ENCODE measurements at places on chromosomes 3 and 15. TPM values are rescaled to one million over a fixed set of nuclear protein-coding genes. Genes with fewer than 3 reads are reported as not detected.
A peak's percentile ranks its signal among the peaks of the same experiment; 100 is the strongest.

HCN4 gene
- 0.20 TPM for polyA plus RNA-seq

ANKRD34C gene
- not detected for polyA plus RNA-seq

SCAMP5 gene
- 13.8 TPM for polyA plus RNA-seq

GRCh38 chr3:29494305-29495036 is 213.6 kb downstream of the RBMS3 start:
- no peak for DNase-seq

DNA sequence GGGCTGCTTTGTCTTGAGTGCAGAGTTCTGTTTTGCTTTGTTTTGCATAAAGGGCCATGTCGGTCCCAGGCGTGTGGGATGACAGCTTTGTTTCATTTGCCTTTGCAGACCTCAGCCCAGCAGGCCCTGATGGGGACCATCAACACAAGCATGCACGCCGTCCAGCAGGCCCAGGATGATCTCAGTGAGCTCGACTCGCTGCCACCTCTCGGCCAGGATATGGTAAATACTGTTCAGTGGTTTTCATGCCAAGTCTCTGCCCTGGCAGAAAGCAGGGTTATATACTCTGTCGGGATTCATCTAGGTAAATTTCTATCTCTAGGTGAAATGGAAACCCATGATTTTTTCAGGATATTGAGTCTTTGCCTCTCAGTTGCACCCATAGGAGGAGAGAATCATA is 343.9 kb upstream of the TPM1 start:
- no peak for DNase-seq

- DNase-seq = peak; percentile 28
Observed at GRCh38 chr3:127037418-127037841, 54.5 kb downstream of the PLXNA1 start.

- peak; percentile 68 for DNase-seq
Observed at GRCh38 chr15:27582726-27583410, 516.2 kb downstream of the OCA2 start.

GRCh38 chr3:159977295-159977694 is 11.3 kb upstream of the IL12A start:
- DNase-seq = no peak

GRCh38 chr3:89303701-89304100 is 196.3 kb downstream of the EPHA3 start:
- DNase-seq = no peak

CMTM8 gene
- polyA plus RNA-seq = 13.9 TPM

GRCh38 chr3:87575550-87575949 is 299.2 kb upstream of the POU1F1 start:
- no peak for DNase-seq

NAA50 gene
- 102 TPM for polyA plus RNA-seq

DNA sequence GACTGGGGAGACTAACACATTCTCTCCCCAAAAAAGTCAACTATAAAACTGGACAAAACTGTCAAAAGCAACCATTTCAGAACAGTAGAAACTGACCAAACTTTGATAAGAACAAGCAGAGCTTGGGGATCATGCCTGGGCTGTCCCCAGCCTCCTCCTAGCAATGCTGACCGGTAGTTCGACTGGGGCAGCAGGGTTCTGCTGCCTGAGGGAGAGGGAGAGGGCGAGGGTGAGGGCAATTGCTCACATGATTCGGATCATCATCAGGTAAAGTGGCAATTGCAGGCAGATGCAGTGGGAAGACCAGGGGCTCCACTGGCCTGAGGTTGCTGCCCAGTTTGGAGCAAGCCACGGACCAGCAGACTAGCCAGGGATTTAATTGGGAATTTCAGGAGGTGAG is 88.6 kb downstream of the OSBPL10 start:
- no peak for DNase-seq

- DNase-seq = no peak
Observed at GRCh38 chr3:143216709-143217182, 97.2 kb downstream of the CHST2 start.

DNA sequence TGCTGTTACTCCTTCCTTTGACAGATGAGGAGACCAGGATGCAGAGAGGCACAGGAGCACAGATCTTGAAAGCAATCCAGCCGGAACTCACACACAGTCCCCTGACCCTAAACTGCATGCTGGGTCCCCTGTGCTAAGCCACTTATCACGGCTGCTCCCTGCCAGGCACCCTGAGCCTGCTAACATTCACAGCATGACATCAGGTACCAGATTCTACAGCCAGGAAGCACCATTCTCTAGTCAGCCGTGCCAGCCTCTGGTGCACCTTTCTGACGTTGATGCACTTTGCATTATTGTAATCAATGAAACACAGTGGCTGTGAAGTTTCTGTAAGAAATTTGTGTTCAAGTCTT is 247.3 kb downstream of the OCA2 start:
- no peak for DNase-seq

- peak; percentile 29 for DNase-seq
Observed at GRCh38 chr3:141646760-141647561, 91.1 kb upstream of the RNF7 start.

DNA sequence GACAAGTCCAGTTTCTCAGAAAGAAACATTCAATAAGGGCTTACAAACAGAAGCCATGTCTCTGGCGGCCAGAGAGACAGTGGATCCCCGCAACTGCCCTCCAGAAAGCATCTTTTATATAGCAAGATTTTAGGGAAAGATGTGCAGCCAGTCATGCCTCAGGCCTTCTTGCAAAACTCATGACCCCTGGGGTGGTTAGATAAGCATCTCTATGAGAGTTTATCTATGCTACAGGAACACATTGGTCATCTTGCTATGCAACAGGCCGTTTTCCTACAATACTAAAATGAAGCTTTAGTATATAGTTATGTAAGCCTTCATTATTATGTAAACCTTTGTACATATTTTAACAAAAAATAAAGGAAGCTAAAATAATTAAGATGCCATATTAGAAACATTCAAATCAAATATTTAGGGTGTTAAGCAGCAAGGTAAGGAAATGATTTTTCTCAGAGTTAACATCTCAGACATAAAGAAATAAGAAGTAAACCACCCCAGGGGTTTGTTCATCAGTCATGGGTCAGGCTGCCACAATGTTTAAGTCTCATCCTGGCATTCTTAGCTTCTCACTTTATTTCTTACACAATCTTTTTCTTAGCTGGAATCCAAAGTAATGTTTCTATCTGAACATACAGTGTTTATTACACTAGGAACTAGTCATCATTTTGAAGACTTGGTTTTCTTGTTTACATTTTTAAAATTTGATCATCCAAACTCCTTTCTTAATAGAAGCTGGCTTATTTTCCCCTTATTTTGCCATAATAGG is 6.3 kb upstream of the FSIP1 start:
- DNase-seq = no peak

DNA sequence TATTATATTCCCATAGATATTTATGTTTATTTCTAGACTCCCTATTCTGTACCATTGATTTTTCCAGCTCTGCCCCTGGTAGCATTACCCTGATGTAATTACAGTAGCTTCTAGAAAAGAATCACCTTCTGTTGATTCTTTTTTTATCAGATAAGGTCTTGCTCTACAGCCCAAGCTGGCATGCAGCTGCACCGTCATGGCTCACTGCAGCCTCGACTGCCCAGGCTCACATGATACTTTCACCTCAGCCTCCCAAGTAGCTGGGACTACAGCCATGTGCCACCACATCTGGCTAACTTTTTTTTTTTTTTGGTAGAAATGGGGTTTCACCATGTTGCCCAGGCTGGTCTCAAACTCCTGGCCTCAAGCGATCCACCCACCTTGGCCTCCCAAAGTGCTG is 41.8 kb downstream of the SLC24A1 start:
- no peak for DNase-seq

GRCh38 chr15:29124581-29125381 is 144.8 kb downstream of the NSMCE3 start:
- no peak for DNase-seq

KIF9 gene
- 18.3 TPM for polyA plus RNA-seq

CHST2 gene
- 134 TPM for polyA plus RNA-seq

DNA sequence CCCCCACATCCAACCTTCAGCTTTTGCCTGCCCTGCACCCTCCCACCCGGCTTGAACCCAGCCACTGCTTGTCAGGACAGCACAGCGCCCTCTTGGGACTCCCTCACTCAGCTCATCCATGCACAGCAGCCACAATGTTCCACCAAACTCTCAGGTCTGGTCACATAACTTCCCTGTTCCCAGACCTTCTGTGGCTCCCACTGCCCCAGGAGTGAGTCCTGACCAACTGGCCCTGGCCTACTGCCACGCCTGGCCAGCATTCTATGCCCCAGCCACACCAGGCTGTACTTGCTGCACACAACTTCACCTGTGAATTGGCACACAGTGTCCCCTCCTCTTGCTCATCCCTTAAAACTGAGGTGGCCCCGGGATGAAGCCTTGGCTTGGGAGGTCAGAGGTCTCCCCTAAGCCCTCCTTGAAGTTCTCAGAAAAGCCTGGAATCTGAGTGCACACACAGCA is 21.0 kb downstream of the PLXNB1 start:
- peak; percentile 44 for DNase-seq

DNA sequence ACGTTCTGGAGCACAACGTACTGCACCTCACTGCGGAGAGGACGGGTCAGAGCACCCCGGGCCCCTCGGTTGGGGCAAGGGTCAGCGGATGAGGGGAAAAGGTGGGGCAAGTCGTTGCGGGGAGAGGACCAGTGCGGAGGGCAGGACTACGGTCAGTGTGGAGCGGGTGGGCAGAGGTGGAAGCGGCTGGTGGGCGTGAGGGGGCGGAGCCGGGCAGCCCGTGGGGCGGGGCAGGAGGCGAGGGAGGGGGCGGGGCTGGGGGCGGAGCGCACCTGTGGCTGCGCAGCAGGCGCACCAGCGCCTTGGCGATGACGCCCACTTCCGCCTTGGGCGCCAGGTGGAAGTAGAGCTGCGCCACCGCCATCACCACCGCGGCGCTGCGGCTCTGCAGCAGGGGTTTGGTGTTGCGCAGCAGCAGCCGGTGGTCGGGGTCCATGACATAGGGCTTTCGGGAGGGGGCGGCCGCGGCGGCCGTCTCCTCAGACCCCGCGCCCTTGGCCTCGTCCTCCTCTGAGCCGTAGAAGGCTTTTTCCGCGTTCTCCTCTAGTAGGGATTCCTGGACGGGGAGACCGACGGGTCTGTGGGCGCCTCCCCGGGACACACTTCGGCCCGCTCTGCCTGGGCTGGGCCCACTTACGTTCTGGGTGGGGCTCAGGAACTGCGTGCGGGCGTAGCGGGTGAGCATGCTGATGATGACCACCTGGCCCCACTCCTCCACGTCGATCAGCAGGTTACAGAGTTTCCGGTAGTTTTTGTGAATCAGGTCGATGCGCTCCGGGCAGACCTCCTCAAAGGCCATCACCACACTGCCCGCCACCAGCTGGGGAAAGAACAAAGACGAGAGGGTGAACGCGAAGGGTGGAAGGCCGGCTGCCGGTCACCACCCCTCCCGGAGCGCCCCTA is 29.2 kb downstream of the AP3B2 start:
- DNase-seq = no peak

DNA sequence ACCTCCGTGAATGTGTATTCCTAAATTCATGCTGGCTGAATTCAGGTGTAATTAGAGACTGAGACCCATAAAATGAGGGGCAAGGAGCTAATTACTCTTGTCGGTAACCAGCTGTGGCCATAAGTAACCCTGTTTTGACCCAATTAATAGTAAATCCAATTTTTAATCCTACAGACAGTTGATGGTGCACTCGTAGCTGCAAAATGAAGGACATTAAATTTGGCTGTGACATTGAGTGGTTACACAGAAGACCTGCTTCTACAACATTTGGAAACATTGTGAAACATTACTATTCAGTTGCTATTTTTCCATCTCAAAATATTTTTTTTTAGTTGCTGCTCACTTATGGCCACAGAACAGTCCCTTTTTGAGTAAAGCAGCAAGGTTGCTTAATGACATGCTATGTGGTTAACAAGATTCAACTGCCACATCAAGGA is 33.0 kb downstream of the MBNL1 start:
- no peak for DNase-seq

DNA sequence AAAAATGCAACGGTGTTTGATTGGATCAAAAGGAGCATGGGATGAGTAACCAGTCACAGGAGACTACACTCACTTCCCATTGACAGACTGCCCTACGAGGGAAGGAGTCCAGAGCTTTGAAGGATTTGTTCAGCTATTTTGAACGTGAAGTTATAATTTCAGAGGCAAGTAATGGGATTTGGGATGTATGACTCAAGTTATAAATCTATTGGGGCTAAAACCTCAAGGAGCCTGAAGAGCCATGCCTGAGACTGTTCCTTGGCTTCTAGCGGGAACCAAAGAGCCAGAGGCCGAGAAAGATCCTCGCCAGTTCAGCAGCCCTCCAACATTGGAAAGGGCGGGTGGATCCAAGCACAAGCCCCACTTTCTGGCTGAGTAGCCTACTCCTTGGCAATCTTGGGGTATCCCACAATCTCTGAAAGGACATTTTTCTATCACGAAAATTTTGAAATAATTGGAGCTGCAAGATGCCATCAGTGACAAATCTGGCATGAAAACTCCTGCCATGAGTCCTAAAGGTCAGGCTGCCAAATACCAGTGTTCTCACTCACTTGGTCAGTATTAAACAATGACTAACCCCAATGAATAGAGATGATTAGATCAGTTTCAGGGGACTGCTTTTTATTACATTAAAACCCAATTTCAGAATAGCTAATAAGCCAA is 48.6 kb upstream of the SLCO2A1 start:
- no peak for DNase-seq

- no peak for DNase-seq
Observed at GRCh38 chr15:41647262-41647661, 12.9 kb upstream of the MGA start.

GRCh38 chr3:38016410-38016809 is 13.0 kb downstream of the PLCD1 start:
- no peak for DNase-seq

DNA sequence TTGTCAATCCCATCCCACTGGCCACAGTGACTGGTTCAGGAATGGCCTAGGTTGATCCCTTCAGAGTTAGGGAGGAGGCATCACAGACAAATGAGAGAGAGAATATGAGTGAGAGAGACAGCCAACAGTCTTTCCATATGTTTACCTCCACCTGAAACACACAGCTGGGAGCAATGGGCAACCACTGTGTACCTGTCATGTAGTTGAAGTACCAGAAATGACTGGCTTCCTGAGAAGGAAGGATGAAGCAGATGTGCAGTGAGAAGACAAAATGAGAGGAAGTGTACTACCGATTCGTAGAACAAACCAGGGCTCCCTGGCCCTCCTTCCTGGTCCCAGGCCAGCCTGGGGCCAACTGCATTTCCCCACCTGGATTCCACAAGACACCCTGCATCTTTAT is 27.4 kb downstream of the SRGAP3 start:
- no peak for DNase-seq

- DNase-seq = no peak
Observed at GRCh38 chr15:68783226-68784058, 37.3 kb downstream of the ANP32A start.

GRCh38 chr3:194890091-194890490 is 204.4 kb downstream of the FAM43A start:
- DNase-seq = no peak

DNA sequence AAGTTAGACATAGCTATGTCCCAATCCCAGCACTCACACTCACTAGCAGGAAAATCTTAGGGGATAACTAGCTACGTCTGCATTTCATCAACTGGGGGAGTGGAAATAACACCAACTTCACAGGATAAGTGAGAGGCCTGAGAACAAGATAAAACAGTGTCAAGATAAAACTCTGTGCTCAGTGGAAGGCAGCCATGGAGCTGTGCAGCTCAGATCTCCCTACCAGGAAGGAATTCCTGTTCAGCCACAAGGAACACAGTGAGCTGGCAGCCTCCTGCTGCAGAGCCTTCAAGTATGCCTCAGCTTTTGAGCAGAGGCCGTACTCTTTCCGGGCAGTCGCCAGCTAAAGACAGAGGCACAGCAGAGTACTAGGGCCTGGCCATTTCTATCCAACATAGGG is 115.8 kb upstream of the TOPAZ1 start:
- no peak for DNase-seq

- DNase-seq = no peak
Observed at GRCh38 chr3:76011121-76011520, 225.8 kb upstream of the ZNF717 start.
